ENCODE measurements at places on chromosomes 3 and 15.

- no peak for DNase-seq
Measured at GRCh38 chr15:85407421-85408269, 27.2 kb downstream of the AKAP13 start.

DNA sequence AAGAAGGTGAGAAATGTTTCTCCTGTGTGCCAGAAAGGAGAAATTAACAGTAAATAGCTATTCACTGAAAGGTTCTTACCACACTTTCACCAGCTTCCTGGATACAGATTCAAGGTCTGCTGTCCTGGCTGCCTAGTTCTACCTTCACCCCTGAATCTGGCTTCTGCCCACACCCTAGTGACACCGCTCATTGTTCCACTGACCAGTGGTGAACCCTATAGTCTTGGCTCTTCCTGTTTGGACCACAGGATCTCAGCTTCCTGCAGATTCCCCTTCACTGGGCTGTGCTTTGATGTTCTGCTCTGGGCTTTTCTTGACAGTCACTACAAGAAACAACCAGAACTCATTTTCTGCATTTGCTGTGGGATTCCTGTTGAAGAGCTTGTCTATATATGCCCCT, 250.0 kb downstream of the XXYLT1 start:
- DNase-seq, result no peak

GRCh38 chr15:67967871-67968431, 86.2 kb upstream of the PIAS1 start:
- DNase-seq, result peak; percentile 84

- DNase-seq, result no peak
Measured at GRCh38 chr3:12229146-12229851, 59.6 kb upstream of the PPARG start.

DNA sequence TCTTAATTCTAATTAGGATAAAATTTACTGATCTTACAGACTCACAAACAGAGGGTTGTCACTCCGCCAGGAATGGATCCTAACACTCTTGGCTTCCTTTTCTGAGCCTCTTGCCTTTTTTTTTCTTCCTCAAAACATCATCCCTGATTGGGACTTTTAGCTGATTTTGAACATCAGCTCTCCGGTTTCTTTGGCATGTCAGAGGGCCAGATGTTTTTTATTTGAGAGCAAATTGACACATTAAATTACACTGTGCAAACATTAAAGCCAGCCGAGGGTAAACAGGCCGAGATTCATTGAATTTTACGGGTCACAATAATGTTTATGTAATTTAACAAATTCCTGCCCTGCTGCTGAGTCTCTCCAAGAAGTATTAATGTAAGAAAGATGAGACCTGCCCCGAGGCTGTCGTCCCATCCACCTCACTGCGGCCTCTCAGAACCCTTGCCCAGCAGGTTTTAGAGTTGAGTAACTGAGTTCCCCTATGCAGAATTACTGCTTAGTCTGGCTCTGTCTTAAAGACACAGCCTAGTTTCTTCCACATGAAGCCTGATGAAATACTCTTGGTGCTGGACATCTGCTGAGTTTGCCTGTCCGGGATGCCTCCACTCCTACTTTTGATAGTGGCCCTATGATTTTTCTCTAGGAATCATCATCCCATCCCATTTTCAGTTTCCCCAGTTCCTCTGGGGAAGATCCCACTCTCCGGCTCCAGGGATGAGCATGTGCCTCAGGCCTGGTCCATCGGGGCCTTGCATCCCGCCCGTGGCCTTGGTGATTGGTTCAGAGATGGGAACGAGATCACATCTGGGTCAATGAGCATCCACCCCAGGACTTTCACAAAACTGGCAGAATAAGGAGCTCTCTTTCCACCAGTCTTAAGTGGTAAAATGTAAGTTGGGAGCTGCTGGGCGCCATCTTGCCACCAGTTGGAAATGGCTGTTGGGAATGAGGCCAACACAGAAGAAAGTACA, 226.6 kb upstream of the TLE3 start:
- DNase-seq, result peak; percentile 20

GRCh38 chr3:142315083-142315482, 89.7 kb upstream of the GK5 start:
- DNase-seq, result no peak

DNA sequence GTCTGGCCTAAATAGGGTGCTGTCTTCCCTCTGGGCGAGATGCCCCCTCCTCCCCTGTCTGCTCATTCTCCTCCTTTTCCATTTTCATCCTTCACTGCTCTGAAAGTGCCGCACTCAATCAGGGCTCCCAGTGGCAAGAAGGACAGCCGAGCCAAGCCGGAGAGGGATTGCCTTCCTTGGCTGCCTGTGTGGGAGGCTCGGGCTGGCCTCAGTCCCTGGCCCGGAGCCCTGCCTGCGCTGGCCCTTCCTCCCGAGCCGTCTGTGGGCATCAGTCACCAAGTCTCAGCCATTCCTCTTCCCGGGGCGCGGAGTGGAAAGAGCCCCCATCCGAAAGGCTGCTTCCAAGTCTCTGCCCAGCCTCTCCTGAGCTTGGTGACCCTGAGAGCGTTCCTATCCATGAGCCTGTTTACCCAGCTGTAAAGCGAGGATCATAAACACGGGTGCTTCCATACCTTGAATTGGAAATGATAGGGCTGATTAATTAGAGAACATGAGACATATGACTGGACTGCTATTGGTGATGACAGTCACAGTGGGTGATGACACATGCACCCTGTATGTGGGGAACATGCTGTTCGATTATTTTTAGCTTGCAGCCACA, 59.1 kb upstream of the TLE3 start:
- no peak for DNase-seq

- no peak for DNase-seq
Measured at GRCh38 chr3:8532251-8532871, 30.7 kb downstream of the LMCD1 start.

DNA sequence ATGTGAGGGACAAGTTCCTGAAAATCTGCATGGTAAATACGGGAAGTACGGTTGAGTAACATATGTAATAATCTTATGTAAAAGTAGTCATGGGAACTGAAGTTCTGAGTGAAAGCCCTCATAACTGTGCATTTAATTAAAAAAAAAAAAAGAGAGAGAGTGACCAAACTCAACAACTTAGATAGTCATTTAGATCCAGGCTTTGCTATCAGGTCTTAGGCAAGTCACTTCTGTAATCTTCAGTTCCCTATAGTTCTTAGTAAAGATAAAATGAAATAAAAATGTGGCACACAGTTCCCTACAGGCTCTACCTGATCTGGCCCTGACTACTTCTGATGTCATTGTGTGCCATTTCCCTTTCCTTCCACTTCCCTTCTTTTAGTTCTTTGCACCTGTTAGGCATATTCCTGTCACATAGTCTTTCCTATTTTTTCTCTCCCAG, 15.0 kb downstream of the RNF111 start:
- no peak for DNase-seq

GRCh38 chr3:7204848-7205156, 343.9 kb downstream of the GRM7 start:
- peak; percentile 92 for DNase-seq

GRCh38 chr15:46280762-46281542, 646.1 kb downstream of the SQOR start:
- peak; percentile 60 for DNase-seq

DNA sequence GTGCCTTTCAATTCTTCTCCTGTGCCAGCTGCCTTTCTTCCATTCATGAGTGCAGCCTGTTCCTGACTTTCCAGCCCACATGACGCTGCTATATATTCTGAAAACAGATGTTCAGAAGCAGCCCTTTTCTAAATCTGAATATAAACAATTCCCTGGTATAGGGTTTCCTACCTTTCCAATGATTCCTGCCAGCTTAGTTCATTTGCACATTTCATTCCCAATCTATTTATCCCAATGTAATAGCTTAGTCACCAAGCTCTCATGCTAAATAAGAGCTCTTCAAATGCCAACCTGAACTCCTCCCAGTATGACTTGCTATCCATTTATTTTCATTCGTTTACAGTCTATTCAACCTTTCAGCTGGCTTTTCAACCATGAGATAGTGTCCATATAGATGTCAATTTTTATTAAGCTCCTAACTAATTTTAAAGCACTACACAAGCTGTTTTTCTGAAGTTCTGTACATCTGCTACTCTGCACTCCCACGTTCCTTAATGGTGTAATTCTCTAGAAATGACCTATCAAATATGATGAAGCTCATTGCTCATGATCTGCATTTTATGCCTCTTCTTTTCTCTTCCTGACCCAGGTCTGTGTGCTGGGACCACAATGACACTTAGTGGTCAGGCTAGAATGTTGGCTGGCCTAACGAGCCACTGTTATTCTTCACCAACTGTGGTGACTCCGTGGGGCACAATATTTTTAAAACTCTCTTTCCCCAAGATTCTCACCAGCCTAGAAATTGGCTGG, 605.0 kb upstream of the TBL1XR1 start:
- no peak for DNase-seq

GRCh38 chr3:139157161-139157932, 112.7 kb upstream of the PRR23C start:
- DNase-seq, result no peak

GRCh38 chr3:122618614-122619013, 41.2 kb downstream of the PARP15 start:
- DNase-seq, result no peak

- no peak for DNase-seq
Measured at GRCh38 chr3:63471781-63472180, 180.7 kb upstream of the SNTN start.

DNA sequence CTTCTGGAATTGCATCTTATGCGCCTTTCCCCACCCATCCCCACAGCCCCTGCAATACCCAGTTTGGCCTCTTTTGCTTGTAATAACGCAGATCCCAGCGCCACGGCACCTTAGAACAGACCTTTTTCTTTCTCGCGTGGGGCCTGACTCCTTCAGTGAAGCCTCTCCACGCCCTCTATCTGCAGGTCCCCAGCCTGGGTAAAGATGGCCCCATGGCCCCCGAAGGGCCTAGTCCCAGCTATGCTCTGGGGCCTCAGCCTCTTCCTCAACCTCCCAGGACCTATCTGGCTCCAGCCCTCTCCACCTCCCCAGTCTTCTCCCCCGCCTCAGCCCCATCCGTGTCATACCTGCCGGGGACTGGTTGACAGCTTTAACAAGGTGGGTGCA, 594 bp downstream of the CRELD1 start:
- DNase-seq, result no peak

DNA sequence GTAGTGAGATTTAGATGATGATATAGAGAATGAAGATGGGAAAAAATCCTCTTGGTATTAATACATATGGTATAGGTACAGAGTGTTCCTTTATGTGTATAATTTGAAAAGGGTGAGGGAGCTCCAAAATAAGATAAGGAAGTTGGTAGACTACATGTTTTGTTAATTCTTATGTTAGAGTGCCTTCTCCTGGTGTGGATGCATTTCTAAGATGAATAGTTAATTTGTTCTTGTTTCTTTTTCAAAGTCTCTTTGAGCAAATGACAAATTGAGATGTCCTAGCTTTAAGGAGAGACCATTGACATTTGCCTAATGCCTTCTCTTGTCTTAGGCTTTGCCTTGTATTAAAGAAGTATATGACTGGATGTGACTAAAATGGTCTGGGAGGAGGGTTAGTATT, 34.1 kb downstream of the AKAP13 start:
- DNase-seq, result no peak

DNA sequence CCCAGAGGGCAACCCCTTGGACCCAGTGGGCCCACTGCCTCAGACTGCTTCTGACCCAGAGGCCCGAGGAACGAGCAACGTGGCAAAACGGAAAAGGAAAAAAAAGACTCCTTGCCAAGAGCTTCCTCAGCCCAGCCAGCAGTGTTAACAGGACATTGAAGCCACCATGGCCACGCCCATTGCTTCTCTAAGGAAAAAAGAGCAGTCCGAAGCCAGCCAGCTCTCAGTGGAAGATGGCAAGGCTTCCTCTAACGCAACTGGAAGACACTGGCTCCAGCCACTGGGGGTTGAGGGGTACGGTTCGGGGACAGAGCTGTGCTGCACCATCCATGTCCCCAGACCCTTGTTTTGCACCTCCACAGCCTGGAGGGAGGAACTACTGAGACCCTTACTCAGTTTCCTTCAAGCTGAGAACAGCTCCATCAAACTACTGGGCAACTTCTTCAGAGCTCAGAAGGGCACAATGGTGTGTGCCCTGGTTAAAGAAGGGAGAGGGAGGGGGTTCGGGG, 10.7 kb downstream of the BMF start:
- no peak for DNase-seq

GRCh38 chr3:8992199-8992598, 28.9 kb upstream of the RAD18 start:
- no peak for DNase-seq

GRCh38 chr3:11465744-11466616, 177.7 kb downstream of the VGLL4 start:
- DNase-seq, result no peak

DNA sequence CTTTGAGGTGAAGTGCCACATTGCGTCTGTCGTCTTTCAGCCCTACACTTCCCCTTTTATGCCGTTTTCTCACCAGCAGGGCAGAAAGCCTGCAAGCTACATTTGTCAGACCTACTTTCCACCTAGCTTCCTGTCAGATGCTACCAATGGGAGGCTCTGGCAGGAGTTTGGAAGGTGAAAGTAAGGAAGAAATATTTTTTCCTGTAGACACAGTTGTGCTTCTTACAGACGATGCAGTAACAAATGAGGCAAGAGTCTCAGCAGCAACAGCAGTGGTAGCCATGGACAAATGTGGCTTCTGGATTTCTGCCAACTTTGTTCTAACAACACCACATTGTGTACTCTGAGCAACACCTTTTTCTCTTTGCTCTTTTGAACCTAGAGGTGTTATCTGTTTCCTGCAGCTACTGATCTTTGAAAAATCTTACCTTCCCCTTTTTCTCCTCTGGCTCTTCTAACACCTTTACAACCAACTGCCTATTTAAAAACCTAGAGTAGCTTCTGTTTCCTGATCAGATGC, 70.6 kb upstream of the STT3B start:
- no peak for DNase-seq

DNA sequence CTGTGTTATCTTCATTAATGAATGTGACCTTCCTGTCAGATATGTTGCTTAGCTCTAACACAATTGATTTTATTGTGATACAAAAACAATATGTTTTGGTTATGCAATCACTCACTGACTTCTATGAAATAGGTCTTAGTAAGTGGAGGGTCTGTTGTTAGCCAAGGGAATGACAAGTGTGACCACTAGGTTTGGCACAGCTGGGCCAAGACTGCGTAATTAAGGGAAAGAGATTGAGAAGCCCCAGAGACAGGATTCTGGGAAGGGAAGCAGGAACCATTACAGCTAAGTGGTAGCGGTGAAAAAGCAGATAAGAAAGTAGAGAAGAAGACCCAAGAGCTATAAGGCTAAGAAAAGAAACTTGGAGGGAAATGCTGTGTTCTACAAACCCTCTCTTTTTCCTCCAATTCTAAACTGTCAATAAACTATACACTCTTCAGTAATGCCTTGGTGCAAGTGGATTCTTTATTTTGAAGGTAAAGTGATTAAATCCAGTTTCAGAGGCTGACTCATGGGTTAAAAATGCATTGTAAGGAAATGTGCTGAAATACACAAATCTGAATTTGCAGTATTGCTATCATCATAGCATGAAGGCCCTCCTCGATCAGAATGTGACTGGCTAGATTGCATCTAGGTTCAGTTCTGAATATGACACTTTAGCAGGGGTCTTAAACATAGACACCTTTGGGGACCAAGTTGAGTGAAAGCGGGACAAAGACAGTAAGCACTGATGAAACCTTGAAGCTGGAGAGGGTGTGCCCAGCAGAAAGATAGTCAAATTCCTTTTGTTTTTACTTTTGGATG, 26.1 kb downstream of the KCNMB2 start:
- no peak for DNase-seq
